ENCODE measurements at places on chromosomes 16 and 17.

GRCh38 chr16:4375717-4376116 lies 4.1 kb downstream of the VASN start:
- DNase-seq = no peak

- no peak for DNase-seq
Measured at GRCh38 chr16:77117707-77118106, 73.3 kb upstream of the MON1B start.

DNA sequence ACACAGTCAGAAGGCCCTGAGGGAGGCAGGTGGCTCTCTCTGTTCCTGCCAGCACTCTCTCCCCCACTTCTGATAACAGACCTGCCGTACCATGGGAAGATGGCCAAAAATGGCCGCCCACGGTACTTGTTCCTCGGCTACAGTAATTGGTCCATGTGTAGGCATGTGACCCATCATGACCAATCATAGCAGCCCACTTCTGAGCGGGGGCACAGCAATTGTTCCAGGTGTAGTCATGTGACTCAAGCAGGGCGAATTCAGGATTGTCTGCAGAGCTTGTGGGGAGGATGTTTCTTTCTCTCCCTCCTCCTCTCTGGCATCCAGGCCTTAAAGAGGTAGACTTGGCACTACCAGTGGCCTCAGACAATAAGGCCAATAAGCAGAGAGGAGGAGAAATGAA lies 250.4 kb downstream of the MRTFB start:
- DNase-seq = no peak

DNA sequence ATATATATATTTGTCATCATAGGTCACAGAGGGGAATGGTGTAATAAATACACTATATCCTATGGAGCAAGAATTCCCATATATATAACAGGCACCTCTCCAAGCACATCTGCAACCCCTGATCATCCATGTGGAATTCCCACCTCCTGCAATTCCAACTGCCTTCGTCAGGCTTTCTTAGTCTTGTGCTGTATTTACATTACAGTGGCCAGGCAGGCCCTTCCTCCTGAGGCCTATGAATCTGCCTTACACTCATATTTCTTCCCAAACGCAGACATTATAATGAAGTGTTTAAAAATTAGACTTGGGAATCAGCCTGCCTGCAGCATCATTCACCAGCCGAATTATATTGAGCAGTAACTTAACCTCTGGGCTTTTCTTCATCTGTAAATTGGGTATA lies 19.3 kb upstream of the DNAH9 start:
- DNase-seq = no peak

DNA sequence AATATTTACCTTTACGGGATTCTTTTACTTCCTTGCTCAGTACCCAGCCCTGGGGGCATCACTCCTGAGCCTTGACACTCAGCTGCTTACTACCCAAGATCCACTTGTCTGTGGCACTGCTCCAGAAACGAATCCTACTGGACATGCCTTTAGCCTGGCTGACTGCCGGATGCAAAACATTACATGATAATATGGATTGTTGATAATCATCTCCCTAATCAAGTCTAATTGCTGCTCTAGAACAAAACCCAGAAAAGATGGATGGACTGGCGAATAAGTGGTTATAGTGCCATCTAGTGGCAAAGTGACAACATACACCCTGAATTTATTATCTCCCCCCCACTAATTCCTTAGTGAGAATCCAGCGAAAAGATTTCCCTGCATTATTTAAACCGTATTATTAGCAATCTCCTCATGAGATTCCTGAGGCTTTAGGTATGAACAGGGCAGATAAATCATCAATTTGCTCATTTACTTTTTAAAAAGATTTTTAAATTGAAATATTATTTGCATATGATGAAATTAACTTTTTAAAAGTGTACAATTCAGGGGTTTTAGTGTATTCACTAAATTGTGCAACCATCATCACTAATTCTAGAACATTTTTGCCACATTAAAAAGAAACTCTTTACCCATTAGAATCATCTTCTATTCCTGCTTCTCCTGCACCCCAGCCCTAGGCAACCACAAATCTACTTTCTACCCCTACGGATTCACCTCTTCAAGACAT lies 61.6 kb downstream of the RGS9 start:
- peak; percentile 58 for DNase-seq

DNA sequence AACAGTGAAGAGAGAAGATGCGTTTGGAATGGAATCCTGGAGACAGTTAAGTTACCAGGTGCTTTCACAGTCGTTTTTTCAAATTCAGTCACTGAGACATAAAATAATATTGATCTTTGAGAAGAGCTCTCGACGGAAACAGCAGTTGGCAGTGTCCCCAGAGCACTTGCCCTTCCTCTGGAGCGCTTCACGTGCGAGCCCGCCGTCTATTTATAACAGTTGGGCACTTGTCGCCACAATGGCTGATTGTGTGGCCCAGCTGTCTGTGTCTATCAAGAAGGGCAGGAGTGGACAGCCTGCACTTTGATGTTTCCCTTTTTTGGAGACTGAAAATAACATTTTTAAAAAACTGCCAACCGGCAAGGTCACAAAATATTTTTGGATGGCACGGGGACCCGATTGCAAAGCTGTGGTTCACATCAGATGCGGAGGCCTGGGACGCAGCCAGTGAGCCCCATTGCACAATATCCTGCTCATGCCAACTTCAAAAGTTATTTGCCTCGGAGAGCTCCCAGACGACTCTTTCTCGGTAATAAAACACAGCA lies 62.9 kb downstream of the ADCY9 start:
- DNase-seq = no peak
